IMR-90 (cell line): ENCODE measurements at places on chromosomes 2 and 18. TPM values are rescaled to one million over a fixed set of nuclear protein-coding genes. Genes with fewer than 3 reads are reported as not detected.
A peak's percentile ranks its signal among the peaks of the same experiment; 100 is the strongest.

The CCDC148 gene
- total RNA-seq: 0.18 and 0.56 TPM in 2 replicates

The CFAP53 gene
- total RNA-seq: under 0.01 TPM in 2 replicates

- DNase-seq: no peak
- no peak overlapping the region for H3K4me3 ChIP-seq
- peaks cover 5% of the 10 kb centered on the region for H3K27me3 ChIP-seq
- no peaks in the 10 kb centered on the region for H3K36me3 ChIP-seq
- no peaks in the 10 kb centered on the region for H3K4me1 ChIP-seq
- H3K27ac ChIP-seq: no peak overlapping the region
Measured at GRCh38 chr2:95383635-95384027, 18.9 kb upstream of the FAHD2A start.

The ZNF892 gene
- 2.2 and 2.7 TPM in 2 replicates for total RNA-seq

DNA sequence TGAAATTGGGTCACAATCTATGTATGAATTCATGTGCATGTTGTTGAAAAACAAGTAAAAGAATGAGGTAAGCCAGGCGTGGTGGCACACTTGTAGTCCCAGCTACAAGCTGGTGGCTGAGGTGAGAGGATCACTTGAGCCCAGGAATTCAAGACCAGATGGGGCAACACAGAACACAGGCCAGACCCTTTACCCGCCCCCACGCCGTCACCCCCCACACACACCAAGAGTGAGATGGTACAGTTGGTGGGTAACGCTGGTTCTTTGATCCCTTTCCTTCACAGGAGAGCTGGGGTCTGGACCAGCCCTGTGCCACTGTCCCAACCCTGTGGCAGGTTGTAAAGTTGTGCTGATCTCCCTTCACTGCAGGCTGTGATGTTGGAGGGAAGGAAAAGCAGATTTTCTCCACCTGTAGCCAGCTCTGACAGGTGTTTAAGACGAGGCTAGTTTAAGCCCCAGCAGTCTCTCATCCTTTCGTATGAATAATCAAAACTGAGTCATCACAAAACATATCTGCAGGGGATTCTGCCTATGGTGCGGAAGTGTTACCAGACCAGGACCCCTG, 13.6 kb downstream of the B3GNT2 start:
- H3K36me3 ChIP-seq: no peaks in the 10 kb centered on the region
- no peak overlapping the region for H3K4me3 ChIP-seq
- H3K27ac ChIP-seq: no peak overlapping the region
- no peaks in the 10 kb centered on the region for H3K4me1 ChIP-seq

DNA sequence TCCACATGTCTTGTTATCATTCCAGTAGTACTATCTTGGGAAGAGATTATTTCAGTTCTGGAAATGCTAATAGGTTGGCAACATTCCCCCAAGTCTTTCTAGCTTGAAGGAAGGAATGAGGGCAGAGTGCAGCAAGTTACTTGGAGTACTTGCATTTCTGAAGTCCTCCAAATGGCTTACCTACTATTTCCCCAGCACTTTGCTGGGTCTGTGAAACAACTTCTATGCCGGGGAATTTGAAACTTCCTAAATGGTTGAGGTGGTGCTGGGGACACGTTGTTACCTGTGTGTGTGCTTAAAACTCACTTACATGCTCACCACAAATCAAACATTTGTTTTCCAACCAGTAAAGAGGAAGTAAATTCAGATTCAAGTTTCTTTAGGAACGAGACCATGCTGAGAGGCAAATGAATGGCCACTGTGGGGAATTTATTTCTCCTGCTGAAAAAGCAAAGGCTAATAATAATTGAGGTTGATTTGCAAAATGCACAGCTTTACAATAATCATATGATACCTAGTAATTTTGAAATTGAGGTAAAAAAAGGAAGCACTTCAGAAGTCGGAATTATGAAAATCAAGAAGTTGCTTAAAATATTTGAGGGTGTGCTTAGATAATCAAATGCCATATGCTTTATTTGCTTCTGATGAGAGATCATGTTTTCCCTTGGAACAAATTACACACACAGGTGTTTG, 1167.7 kb upstream of the ZEB2 start:
- peak; percentile 21 for DNase-seq
- H3K36me3 ChIP-seq: no peaks in the 10 kb centered on the region
- H3K27ac ChIP-seq: no peak overlapping the region

DNA sequence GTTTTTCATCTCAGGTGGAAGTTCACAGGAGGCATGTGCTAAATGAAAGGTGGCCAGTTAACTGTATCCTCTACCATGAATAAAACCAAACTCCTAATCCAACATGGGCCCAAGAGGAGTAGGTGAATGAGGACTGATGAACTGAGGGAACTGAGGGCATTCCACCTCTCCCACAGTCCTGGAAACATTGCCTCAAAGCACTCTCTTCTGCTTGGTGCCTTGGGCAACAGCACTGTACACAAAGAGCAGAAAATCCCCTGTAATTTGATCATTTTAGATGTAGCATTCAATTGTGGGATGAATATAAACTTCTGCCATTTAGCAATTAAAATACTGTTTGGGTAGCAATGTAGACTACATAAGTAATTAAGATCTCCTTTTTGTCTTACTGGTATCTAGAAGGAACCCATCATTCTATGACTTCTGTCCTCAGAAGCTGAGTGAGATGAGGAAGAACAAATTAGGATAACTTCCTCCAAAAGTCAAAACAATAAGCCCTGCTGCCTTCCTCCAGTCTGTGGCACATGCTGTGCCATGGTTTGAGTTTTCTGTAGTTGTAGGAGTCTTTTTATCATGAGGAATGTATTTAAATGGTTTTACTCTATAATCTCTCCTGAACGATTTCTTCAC, 86.7 kb upstream of the ZEB2 start:
- H3K4me1 ChIP-seq: peaks cover 2% of the 10 kb centered on the region; the same call in 1 of the 2 replicates
- DNase-seq: peak; percentile 29
- no peak overlapping the region for H3K4me3 ChIP-seq
- H3K27me3 ChIP-seq: peaks cover 2% of the 10 kb centered on the region; the same call in 1 of the 2 replicates

DNA sequence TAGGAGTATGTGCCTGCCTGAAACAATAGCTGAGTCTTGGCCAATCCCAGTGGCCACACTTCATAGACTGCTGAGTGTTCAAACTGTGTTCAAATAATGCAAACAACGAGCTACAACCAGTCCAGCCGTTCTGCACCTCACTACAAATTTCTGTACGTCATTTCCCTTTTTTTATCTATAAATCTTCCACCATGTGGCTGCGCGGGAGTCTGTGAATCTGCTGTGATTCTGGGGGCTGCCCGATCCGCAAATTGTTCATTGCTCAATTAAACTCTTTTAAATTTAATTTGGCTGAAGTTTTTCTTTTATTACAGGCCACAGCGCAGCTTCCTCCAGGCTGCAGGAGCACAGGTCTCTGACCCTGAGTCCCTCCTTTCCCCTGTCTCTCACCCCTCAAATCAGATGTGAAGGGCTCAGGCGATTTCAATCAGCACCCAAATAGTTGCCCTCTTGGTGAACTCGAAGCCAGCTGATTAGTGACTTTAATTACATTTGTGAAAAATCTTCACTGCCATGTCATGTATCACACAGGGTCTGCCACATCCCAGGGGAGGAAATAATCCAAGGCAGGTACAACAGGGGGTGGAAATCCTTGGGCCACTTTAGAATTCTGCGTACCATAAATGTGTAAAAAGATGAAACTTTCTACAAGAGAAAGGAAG, 145.6 kb downstream of the NDUFA10 start:
- no peak overlapping the region for H3K4me3 ChIP-seq
- H3K4me1 ChIP-seq: no peaks in the 10 kb centered on the region
- H3K36me3 ChIP-seq: no peaks in the 10 kb centered on the region
- H3K27me3 ChIP-seq: no peaks in the 10 kb centered on the region
- no peak for DNase-seq

DNA sequence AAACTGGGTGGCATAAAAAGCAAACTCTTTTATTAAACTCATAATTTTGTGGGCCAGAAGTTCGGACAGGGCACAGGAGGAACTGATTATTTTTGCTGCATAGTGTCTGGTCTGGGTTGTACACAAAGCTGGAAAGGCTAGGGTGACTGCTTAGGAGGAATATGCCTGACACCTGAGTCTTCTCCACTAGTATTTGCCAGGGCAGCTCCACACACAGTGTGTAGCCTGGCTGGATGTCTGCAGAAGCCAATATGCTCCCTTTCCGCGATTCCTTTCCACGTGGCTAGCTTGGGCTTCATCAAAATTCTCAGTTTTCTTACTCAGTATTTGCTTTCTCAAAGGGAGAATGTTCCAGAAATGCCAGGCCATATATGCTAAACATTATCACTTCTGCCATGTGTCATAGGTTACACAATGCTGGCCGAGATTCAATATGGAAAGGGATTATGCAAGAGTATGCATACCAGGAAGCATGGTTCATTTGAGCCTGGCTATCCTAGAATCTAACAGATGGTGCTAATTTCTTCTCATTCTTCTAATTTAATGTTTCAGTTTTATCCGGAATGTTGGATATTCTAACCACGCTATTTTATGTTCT, 142.7 kb upstream of the DOK6 start:
- H3K36me3 ChIP-seq: no peaks in the 10 kb centered on the region
- peaks cover 3% of the 10 kb centered on the region; the same call in 1 of the 2 replicates for H3K4me1 ChIP-seq
- peak; percentile 69 for DNase-seq
- H3K4me3 ChIP-seq: no peak overlapping the region

DNA sequence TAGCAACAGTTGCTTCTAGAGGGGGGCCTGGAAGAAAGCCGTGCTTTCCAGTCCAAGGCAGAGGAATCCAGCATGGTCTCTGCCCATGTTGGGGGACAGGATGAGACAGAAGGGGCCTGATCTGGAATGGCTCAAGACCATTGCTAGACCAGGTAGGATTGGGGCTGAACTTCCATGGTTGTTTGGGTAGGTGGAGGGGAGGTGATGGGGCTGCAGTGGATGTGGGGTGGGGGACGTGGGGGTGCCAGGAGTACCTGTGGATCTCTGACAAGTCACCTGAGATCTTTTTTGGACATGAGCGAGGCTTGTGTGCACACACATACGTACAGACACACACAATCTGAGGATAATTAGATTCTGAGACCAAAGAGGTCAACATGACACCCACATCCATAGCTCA, 228.7 kb upstream of the SKOR2 start:
- no peaks in the 10 kb centered on the region for H3K36me3 ChIP-seq
- DNase-seq: no peak
- no peak overlapping the region for H3K27ac ChIP-seq
- H3K4me1 ChIP-seq: no peaks in the 10 kb centered on the region

The SPP2 gene
- not detected in 2 replicates for total RNA-seq

DNA sequence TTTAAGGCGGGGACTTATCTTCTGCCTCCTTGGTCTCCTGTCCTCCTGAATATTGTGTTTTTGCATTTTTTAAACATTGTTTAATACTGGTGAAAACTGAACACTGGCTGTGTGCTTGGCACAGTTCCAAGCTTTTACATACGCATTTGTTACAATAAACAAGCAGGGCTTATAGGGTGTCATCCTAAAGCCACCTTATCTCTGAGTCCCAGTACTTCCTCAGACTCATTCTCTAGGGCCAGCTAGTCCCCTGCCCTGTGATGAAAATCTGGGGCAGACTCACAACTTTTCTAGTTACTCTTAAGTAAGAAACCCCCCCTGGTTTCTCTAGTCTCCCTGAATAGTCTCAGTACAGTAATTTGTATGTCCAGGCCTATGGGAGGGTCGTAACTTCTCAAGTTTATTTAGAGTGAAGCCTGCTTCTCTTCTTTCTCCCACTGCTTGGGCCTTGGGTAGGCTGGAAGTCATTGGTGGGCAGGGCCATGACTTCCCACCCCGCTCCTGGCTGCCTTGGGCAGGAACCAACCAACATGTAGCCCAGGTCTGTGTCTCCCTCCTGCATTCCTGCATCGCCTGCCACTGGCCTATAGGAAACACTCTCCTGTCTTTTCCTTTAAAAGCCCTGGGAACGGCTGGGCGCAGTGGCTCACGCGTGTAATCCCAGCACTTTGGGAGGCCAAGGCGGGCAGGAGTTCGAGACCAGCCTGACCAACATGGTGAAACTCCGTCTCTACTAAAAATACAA, 7.7 kb upstream of the KCNE4 start:
- H3K27ac ChIP-seq: peak overlapping the region; percentile 57
- H3K36me3 ChIP-seq: no peaks in the 10 kb centered on the region
- H3K27me3 ChIP-seq: no peaks in the 10 kb centered on the region

DNA sequence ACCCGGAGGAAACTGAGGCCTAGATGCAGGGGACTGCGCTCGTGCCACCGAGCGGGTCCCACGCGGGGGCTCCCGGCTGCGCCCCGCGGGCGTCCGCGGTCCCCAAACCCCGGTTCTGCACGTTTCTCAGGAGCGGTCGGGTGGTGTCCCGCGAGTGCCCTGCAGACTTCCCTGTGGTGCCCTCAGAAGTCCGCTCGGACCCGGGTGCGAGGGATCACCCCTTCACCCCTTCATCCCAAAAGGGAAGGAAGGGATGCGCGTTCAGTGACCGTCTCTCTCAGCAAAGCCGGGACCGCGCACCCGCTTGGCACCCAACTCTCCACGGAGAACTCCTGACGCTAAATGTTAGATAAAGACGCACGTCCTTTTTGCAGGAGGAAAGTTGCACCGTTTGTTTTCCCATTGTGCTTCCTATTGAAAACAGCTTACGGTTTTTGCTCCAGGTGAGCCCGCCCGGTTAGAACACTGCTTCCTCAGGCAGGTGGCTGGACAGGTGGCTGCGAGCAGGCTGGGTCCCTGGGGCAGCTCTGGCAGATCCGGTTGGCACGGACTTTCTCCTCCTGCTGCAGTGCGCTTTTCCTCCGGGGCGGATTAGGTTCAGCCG, 779 bp downstream of the DGKD start:
- H3K27ac ChIP-seq: no peak overlapping the region
- H3K36me3 ChIP-seq: no peaks in the 10 kb centered on the region
- no peaks in the 10 kb centered on the region for H3K27me3 ChIP-seq

DNA sequence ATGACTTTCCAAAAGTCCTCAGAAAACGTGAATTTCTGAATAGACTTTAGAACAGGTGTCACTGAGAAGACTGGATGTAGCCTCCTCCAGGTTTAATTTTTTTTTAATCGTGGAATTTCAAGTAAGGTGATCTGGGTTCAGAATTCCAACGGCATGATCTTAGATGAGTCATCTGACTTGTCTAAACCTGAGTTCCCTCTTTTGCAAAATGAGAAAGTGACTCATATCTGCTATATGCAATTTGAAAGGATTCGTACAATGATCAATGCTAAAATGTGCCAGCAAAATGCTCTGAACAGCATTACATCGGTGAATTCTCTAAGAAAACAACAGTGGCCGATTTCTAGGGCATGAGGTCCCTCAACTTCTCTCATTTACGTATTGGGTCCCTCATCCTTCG, 69.1 kb upstream of the ZNF516 start:
- H3K4me3 ChIP-seq: no peak overlapping the region
- peak overlapping the region; percentile 99 for H3K27ac ChIP-seq
- no peaks in the 10 kb centered on the region for H3K27me3 ChIP-seq
- DNase-seq: peak; percentile 89

The OTOS gene
- not detected in 2 replicates for total RNA-seq

GRCh38 chr2:105437708-105438103, 38.9 kb upstream of the FHL2 start:
- H3K27me3 ChIP-seq: peaks cover 12% of the 10 kb centered on the region
- H3K36me3 ChIP-seq: no peaks in the 10 kb centered on the region
- H3K4me1 ChIP-seq: peaks cover 15% of the 10 kb centered on the region
- no peak overlapping the region for H3K4me3 ChIP-seq
- H3K27ac ChIP-seq: peak overlapping the region; percentile 85

The ME2 gene
- total RNA-seq: 32.6 and 50.0 TPM in 2 replicates

GRCh38 chr2:39445934-39446333, 8.8 kb upstream of the MAP4K3 start:
- no peaks in the 10 kb centered on the region for H3K27me3 ChIP-seq
- H3K27ac ChIP-seq: no peak overlapping the region
- DNase-seq: no peak

The PRPF40A gene
- total RNA-seq: 150 and 168 TPM in 2 replicates

The G6PC2 gene
- total RNA-seq: not detected in 2 replicates

The MTA3 gene
- 31.9 and 39.7 TPM in 2 replicates for total RNA-seq
